ENCODE measurements at places on chromosomes 7 and 10.
A peak's percentile ranks its signal among the peaks of the same experiment; 100 is the strongest.

GRCh38 chr10:121708728-121709674 lies 110.8 kb upstream of the FGFR2 start:
- DNase-seq: no peak

DNA sequence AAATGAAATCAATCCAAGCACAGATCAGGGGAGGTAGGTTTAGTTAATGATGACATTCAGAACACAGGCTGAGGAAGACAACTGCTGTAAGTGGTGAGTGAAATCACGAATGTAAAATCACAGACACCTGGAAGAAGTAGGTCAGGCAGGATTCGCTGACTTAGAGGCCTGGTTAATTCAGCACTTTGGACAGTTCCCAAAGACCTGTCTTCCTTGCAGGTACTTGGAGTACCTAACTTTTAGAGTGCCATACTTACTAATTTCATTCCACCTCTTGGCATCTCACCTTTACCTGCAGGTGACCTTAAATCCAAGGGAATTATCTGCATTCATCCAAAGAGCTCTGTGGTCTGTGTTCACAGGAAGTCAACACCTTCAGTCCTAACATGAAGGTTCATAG lies 822.3 kb downstream of the PHTF2 start:
- DNase-seq: no peak

GRCh38 chr7:5143935-5144903 lies 45.8 kb upstream of the WIPI2 start:
- DNase-seq: peak; percentile 73

- no peak for DNase-seq
These were observed 14.0 kb upstream of the PODXL start for GRCh38 chr7:131570401-131570800.

Measured in stimulated activated naive CD8-positive, alpha-beta T cell treated with anti-CD3 and anti-CD28 coated beads, Interleukin-15, amount 100 ng/mL, for 72 hours (primary cell).